Right atrium auricular region (tissue), 2 donors: ENCODE measurements at places on chromosomes 5 and 9. TPM values are rescaled to one million over a fixed set of nuclear protein-coding genes. Genes with fewer than 3 reads are reported as not detected.

The TEK gene
- 16.7 TPM for total RNA-seq

The TPPP gene
- 15.7 TPM for total RNA-seq

GRCh38 chr5:143533978-143534760 is 130.7 kb upstream of the NR3C1 start:
- no peak overlapping the region for H3K4me3 ChIP-seq
- no peaks in the 10 kb centered on the region for H3K36me3 ChIP-seq
- H3K4me1 ChIP-seq = no peaks in the 10 kb centered on the region
- no peak for DNase-seq

DNA sequence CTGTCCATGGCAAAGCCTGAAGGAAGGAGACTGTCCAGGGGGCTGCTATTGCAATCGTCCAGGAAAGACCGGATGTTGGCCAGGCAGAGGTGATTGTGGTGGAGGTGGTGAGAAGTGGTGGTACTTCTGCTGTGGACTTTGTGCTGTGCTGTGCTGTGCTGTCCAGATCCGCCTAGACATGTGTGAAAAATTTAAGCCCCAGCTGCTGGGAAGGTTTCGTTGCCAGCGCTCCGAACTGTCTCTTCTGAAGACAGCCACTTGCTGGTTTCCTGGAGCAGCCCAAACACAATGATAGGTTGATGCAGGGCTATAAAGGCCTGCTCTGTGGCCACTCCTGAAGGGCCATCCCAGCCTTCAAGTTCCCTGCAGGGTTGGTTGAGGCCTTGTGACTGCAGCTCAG is 223.0 kb upstream of the MPDZ start:
- no peaks in the 10 kb centered on the region for H3K4me1 ChIP-seq
- no peak overlapping the region for H3K27ac ChIP-seq
- no peak overlapping the region for H3K4me3 ChIP-seq

DNA sequence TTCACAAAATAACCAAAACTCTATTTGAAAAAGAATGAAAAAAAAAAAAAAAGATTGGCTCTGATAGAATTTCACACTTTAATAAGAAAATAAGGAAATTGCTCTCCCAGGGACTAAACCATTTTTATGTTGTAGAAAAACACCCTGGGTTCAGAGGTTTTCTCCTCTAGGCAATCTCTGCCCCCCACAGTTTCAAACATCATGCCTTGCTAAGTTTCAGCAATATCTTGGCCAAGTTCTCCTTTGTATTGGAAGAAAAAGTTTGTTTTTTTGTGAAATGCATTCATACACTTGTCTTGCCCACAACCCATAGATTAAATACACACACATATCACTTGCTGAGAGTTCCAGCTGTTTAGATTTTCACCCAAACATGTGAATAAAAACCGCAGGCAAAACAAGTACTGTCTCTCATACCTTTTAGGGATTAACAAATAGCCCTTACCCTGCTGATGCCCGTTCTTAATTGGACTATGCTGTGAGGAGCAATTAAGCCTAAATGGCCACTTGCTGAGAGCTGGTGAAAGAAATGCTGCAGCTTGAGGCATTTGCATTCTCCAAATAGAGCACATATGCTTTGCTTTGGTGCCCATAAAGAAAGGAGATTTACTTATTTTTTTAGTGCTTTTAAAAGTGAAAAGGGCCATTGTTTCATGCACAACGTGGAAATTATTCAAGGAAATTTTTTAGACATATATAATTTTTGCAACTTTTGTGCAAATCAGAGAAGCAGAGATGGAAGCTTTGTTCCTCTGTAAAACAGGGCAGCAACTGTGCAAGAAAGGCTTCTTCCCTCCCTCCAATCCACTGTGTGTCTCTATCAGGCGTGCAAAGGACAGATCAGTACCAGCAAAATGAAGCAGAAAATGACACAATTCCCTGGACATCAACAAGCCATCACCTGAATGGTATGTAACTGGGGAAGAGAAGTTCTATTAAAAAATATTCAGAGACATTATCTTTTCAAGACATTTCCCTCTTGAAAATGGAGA is 262.4 kb upstream of the KIF2A start:
- H3K4me3 ChIP-seq = no peak overlapping the region
- DNase-seq = no peak
- H3K27ac ChIP-seq = no peak overlapping the region
- no peaks in the 10 kb centered on the region for H3K36me3 ChIP-seq
- H3K27me3 ChIP-seq = no peaks in the 10 kb centered on the region

- peak overlapping the region; percentile 50 for H3K27ac ChIP-seq
- no peak for DNase-seq
- H3K27me3 ChIP-seq = no peaks in the 10 kb centered on the region
Observed at GRCh38 chr5:92641031-92641962, 939.7 kb downstream of the NR2F1-AS1 start.

- H3K36me3 ChIP-seq = no peaks in the 10 kb centered on the region
- peak; percentile 69 for DNase-seq
- H3K4me3 ChIP-seq = no peak overlapping the region
- no peaks in the 10 kb centered on the region for H3K27me3 ChIP-seq
- no peak overlapping the region for H3K27ac ChIP-seq
Observed at GRCh38 chr5:87829217-87829551, 416.5 kb upstream of the CCNH start.

DNA sequence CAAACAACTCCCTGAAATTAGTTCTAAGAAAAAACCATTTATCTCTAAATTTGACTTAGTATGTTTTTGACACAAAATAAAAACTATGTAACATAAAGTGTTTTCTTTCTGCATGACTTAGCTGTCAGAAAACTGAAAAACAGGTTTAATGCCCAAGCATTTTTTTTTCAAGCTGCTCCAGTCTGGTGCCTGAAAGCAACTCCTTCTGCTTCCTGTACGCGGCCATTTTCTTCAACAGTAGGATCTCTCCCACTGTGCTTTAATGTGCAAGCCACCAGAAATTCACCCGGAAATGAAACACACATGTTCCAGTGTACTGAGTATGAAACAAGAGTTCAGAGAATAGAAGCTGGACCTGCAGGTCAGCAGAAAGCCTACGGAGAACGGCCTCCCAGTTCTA is 161.2 kb downstream of the MED27 start:
- no peaks in the 10 kb centered on the region for H3K4me1 ChIP-seq
- no peaks in the 10 kb centered on the region for H3K27me3 ChIP-seq
- no peaks in the 10 kb centered on the region for H3K36me3 ChIP-seq

DNA sequence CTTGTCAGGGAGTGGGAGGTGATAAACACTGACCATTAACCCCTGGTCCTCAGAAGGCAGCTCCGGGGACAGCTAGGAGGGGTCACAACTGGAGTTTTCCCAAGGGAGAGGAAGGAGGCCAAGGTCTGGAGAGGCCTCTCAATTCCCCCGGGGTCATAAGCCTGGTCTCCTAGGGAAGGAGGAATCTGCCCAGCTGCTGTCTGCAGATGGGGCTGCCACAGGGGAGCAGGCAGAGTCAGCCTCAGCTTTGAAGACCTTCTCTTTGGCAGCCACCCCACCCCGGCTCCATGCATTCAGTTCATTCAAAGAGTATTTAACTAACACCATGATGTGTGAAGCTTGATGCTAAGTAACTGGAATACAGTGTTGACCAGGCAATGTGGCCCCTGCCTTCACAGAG is 74.6 kb upstream of the HSPA9 start:
- H3K36me3 ChIP-seq = no peaks in the 10 kb centered on the region
- no peak overlapping the region for H3K27ac ChIP-seq
- peaks cover 15% of the 10 kb centered on the region for H3K4me1 ChIP-seq

GRCh38 chr9:36543916-36544315 is 28.8 kb upstream of the MELK start:
- H3K27me3 ChIP-seq = no peaks in the 10 kb centered on the region
- H3K4me1 ChIP-seq = no peaks in the 10 kb centered on the region
- no peak for DNase-seq
- H3K27ac ChIP-seq = no peak overlapping the region
- no peak overlapping the region for H3K4me3 ChIP-seq
- H3K36me3 ChIP-seq = no peaks in the 10 kb centered on the region

- no peak overlapping the region for H3K27ac ChIP-seq
- H3K36me3 ChIP-seq = peaks cover 15% of the 10 kb centered on the region
- no peaks in the 10 kb centered on the region for H3K27me3 ChIP-seq
- no peak overlapping the region for H3K4me3 ChIP-seq
Observed at GRCh38 chr5:116476897-116477537, 97.6 kb downstream of the SEMA6A start.

DNA sequence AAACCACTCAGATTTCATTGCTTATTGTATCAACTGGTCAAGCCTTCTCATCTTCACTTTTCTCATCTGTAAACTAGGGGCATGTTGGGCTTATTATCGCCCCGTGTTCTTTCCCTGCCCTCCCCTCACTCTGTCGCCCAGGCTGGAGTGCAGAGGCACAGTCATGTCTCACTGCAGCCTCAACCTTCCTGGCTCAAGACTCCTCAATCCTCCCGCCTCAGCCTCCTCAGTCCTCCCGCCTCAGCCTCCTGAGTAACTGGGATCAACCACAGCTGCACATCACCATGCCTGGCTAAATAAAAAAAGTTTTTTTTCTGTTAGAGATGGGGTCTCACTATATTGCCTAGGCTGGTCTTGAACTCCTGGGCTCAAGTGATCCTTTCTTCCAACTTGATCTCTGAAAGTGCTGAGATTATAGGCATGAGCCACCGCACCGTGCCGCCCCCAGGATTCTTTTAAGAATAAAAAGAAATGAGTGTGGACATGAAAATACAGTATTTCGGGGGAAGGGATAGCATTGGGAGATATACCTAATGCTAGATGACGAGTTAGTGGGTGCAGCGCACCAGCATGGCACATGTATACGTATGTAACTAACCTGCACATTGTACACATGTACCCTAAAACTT is 2.0 kb downstream of the MAML1 start:
- no peaks in the 10 kb centered on the region for H3K4me1 ChIP-seq
- peak overlapping the region; percentile 90 for H3K4me3 ChIP-seq
- no peak for DNase-seq
- H3K36me3 ChIP-seq = peaks cover 15% of the 10 kb centered on the region
- no peaks in the 10 kb centered on the region for H3K27me3 ChIP-seq

DNA sequence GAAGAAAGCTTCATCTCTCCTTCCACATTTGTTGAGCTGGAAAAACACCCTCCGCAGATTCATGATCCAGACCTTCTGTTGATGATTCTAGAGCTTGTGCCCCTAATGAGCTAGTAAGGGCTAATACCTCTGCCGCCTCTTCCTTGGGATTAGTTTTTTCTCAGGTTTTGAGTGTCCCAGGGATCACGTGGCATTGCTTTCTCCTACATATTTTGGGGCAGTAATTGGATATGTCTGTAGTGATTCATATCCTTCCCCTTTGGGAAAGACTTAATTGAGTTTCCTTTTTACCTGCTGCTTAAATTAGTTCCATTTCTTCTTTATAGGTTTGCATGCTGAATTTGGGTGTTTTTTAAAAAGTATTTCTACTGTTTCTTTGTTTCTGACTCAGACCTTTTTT is 143.9 kb downstream of the GOLPH3 start:
- H3K27me3 ChIP-seq = no peaks in the 10 kb centered on the region
- H3K4me3 ChIP-seq = no peak overlapping the region
- no peak for DNase-seq
- no peaks in the 10 kb centered on the region for H3K36me3 ChIP-seq
- H3K4me1 ChIP-seq = no peaks in the 10 kb centered on the region

DNA sequence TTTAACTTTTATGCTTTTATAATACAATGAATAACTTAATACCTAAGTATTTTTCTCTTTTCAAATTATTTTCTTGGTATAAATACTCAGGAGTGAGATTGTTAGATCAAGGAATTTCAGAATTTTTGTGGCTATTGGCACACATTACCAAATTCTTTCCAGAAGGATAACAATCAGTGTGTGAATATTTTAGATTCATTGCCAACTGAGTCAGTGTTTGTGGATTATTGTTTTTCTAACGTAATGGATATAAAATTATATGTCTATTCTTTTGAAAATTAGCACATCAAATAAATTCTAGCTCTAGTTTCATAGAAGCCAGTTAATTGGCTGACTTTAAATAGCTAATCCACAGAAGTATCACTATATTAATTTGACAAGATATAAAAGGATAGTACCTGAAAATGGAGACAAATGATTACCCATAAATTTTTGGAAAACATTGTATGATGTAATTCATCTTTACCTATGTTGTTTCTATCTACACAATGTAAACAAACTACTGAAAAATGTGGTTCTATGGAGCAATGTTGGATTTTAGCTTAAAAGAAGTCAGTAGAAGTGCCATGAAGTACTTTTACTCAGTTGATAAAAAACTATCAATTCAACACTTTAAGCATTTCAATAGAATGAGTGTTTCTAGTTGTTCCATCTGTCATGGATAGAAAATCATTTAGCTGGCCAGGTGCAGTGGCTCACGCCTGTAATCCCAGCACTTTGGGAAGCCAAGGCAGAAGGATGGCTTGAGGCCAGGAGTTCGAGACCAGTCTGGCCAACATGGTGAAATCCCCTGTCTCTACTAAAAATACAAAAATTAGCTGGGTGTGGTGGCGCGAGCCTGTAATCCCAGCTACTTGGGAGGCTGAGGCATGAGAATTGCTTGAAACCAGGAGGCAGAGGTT is 185.1 kb downstream of the ADAMTSL1 start:
- no peaks in the 10 kb centered on the region for H3K27me3 ChIP-seq
- H3K4me1 ChIP-seq = no peaks in the 10 kb centered on the region
- H3K4me3 ChIP-seq = no peak overlapping the region
- DNase-seq = no peak

GRCh38 chr5:99928490-99928889 is 606.7 kb upstream of the FAM174A start:
- no peak overlapping the region for H3K4me3 ChIP-seq
- H3K36me3 ChIP-seq = no peaks in the 10 kb centered on the region
- H3K27me3 ChIP-seq = no peaks in the 10 kb centered on the region

DNA sequence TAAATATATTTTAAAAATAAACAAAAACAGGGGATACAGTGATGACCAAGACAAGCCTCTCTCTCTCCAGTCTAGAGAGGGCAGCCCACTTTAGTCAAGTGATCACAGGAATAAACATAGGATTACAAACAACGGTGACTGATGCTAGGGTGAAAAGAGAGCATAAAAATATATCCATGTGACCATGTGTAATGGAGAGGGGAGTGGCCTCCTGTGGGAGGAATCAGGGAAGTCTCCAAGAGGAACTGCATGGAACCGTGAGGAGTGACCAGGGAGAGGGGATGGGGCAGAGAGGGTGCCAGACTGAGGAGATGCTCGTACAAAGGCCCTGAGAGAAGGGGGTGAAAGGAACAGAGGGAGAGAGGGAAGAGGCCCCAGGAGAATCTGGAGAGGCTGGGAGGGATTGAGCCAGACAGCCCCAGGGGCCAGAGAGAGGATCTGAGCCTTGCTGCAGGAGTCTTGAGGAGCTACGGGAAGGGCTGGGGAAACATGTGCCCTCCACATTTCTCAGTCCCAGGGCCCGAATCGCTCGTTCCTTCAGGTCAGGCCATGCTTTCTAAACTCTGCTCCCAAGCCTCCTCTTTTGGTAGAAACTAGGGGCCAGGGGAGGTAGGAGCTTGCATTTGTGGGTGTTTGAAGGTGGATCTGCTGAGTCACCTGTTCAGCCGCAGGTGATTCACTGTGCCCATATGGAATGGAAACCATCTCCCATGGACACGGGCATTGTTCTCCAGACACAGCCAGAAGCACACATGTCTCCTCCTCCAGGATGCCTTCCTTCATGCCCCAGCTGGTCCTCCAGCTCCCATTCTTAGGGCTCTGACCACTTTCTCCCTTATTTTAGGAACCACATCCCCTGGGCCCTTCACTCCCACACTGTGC is 63.8 kb downstream of the PAX5 start:
- no peaks in the 10 kb centered on the region for H3K4me1 ChIP-seq
- no peak for DNase-seq
- no peak overlapping the region for H3K27ac ChIP-seq
- H3K36me3 ChIP-seq = no peaks in the 10 kb centered on the region
- H3K27me3 ChIP-seq = no peaks in the 10 kb centered on the region
